ENCODE measurements at places on chromosomes 1 and 21.
A peak's percentile ranks its signal among the peaks of the same experiment; 100 is the strongest.

DNA sequence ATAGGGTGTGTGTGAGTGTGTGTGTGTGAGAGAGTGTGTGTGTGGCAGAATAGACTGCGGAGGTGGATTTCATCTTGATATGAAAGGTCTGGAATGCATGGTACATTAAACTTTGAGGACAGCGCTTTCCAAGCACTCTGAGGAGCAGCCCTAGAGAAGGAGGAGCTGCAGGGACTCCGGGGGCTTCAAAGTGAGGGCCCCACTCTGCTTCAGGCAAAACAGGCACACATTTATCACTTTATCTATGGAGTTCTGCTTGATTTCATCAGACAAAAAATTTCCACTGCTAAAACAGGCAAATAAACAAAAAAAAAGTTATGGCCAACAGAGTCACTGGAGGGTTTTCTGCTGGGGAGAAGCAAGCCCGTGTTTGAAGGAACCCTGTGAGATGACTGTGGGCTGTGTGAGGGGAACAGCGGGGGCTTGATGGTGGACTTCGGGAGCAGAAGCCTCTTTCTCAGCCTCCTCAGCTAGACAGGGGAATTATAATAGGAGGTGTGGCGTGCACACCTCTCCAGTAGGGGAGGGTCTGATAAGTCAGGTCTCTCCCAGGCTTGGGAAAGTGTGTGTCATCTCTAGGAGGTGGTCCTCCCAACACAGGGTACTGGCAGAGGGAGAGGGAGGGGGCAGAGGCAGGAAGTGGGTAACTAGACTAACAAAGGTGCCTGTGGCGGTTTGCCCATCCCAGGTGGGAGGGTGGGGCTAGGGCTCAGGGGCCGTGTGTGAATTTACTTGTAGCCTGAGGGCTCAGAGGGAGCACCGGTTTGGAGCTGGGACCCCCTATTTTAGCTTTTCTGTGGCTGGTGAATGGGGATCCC is 18.3 kb upstream of the HDAC1 start:
- DNase-seq: peak; percentile 28

GRCh38 chr1:233614743-233615521 is 1.0 kb downstream of the KCNK1 start:
- DNase-seq: no peak

- no peak for DNase-seq
Measured at GRCh38 chr1:177571076-177571475, 398.8 kb downstream of the SEC16B start.

DNA sequence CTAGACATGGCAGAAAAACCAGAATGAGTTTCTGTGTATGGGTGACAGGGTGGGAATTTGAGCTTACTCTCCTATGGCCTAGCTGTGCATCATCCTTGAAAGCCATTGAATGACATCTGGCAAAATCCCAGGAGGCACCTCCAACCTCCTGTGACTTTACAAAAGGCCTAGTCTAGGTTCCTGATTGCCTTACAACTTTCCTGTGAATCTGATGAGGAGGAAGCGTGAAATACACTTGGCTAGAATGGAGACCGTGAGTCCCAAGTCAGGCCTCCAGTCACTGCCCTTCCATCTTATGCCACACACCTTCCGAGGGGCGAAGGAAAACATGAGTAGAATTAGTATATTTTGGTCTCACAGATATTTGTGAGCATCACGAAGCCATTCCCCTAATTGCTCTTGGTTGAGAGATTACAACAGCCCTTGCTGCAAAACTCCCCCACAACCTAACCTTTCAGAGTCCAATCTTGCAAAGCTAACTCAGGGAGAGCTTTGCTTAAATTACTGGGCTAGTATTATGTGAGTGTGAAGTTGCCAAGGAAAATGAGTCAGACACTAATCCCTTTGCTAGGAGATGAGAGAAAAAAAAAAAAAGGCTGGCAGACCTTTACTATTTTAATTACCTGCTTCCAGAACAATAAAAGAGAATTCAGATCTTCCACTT is 36.3 kb upstream of the PAXBP1 start:
- DNase-seq: no peak

DNA sequence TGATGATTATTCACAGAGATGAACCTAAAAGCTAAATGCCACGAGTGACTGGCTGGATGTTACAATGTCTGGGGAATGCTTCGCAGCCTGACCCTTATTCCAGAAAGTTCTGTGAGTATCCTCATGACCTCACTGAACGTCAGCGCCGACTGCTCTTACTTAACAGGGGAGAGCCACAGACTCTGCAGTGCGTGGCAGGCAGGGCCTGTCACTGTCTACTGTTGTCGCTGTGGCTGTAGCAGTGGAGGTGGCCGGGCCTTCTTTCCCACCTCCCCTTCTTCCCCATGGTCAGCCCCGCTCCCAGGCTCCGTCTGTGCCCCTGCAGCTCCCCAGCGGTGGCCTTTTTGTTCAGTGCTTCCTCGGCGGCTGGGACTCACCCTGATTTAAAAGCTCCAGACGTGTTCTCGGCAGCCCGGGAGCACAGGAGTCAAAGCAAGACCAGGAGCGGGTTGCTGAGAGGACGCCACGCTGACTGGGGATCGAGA is 52.2 kb upstream of the TARBP1 start:
- no peak for DNase-seq

DNA sequence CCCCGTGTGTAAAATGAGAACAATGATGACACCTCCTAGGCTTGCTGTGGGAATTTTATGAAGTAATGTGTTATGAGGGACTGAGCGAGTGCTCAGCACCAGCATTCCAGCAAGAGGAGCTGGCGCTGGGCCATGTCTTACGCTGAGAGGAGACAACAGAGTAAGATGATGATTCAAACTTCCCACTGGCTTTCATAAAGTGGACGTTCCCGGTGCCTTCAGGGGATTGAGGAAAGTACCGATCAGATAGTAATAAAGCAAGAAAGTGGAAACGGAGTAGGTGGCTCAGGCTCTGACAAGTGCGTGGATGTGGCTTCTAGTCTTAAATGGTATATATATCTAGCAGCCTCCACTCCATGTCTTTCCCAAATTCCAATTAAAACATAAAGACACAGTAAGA is 23.8 kb downstream of the EPHA10 start:
- DNase-seq: no peak

- no peak for DNase-seq
Measured at GRCh38 chr1:244353551-244354091, 98.1 kb downstream of the ADSS2 start.

DNA sequence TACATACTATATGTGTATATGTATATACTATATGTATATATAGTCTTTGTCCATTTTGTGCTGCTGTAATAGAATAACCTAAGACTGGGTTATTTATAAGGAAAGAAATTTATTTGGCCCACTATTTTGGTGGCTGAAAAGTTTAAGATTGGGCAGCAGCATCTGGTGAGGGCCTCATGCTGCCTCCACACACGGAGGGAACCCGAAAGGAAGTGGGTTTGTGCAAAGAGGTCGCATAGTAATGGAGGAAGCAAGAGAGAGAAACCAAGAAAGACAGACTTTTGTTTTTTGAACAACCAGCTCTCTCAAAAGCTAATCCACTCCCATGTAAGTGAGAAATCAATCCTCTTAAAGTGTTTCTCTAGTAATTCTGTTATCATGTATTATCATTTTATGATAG is 1147.3 kb downstream of the NCAM2 start:
- DNase-seq: no peak

GRCh38 chr21:44702973-44703730 is 6.2 kb downstream of the KRTAP10-12 start:
- DNase-seq: peak; percentile 41

GRCh38 chr1:109767637-109768334 is 4.1 kb upstream of the EPS8L3 start:
- no peak for DNase-seq

- no peak for DNase-seq
Measured at GRCh38 chr1:43435146-43436145, 18.3 kb downstream of the HYI start.

- DNase-seq: no peak
Measured at GRCh38 chr1:6183520-6183989, 3.4 kb upstream of the CHD5 start.

- no peak for DNase-seq
Measured at GRCh38 chr1:178498896-178499675, 2.3 kb upstream of the CLEC20A start.

DNA sequence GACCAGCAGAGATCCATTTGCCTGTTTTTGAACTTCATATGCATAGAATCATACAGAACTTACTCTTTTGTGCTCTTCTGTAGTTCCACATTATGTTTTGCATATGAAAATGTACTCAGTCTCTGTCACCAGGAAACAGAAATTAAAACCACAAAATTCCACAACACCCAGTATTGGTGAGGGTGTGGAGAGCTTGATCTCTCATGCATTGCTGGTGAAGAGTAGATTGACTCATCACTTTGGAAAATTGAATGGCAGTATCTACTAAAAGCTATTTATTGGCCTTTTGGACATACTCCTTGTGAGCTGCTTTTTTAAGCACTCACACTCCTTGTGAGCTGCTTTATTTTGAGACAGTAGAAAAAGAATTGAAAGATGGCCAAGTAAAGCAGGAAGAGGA is 43.3 kb downstream of the VTCN1 start:
- no peak for DNase-seq

- DNase-seq: no peak
Measured at GRCh38 chr1:61083807-61084440, 1.6 kb downstream of the NFIA start.

DNA sequence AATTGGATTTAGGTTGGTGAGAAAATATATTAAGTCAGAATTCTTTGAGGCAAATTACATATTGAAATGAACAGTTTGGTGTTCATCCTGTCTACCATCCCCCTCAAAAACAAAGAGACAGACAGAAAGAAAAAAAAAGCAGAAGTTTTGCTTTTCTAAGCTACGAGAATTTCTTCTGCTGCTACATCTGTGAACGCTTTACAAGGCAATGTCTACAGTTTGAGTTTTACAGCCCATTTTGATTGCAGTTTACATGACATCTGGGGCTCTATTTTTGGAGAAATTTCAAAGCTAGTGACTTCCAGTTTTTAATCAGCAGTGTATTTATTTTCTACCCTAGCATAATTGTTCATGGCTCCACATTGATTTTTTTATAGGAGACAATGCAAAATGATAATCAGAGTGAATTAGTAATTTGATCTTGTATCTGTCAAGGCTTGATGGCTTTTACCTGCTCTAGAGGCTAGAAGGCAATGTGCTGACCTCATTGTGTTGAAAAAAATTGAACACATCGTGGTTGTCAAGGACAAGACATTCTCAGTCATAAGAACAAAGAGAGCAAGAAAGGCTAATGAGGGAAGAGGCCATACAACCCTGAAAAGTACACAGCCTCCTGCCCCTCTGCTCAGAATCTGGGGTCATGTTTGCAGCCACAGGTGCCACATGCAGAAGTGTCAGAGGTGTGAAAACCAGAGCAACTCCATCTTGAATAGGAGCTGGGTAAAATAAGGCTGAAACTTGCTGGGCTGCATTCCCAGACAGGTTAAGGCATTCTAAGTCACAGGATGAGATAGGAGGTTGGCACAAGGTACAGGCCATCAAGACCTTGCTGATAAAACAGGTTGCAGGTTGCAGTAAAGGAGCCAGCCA is 201.0 kb upstream of the CAMK1G start:
- no peak for DNase-seq

DNA sequence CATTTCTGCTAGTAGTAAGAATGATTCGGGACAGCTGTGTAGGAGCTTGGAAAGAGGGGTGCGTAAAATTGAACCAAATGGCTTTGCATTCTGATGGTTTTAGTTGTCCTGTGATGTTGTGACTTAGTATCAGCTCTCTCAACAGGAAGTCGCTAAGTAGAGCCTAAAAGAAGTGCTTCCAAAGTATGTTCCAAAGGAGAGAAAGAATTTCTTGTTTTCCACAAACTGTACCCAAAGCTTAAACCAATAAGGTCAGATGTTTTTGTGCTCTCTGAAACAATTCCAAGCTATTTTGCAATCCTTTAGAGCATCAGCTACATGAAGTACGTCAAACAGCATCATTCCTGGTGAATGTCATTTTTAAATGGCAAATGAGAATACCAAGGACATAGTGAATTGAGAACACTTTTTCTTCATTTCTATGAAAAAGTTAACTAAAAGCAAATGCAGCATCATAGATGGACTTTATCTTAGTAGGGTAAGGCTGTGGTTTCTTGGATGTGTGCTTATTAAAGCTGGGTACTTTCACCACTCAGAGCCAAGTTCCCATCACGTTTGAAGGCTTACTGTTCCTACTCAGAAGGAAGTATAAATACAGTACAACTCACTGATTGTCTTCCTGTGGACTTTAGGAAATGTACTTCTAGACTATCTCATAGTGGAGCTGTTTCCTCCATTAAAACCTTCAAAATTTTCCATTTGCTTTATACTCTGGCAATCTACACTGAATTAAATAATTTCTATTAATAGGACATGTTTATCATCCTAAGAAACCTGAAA is 148.6 kb downstream of the C1orf21 start:
- DNase-seq: no peak

DNA sequence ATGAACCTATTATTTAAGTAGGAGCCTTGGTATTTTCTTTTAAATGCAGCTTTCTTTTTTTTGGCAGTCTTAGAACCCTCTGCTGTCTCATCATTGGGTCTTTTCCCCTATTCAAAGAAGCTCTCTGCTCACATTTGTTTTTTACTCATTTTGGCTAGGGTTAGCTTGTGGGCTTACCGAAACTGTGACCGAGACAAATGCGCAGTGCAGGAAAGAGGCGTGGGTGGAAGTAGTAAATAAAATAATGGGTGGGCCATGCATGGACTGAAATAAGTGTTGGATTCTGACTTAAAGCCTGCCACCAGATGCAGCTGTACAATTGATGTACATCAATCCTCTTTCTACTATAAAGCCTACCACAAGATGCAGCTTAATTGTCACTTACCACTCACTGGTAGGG is 14.7 kb downstream of the XPR1 start:
- no peak for DNase-seq

DNA sequence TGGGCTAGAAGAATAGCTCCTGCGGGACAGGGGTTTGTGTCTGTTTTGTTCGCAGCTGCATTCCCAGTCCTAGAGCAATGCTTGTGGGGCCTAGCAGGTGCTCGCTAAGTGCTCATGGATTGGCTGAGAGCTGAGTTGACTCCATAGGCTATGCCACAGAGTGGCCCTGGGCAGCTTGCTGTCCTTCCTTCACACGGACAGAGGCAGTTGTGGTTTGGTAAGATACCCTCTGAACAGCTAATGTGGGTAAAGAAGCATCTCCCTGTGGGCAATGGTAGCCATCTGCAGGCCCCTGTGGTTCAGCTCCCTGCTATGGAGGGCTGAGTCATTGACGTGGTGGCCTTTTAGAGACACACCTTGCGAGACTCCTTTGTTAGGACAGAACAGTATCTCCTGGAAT is 23.5 kb upstream of the LBR start:
- DNase-seq: no peak

DNA sequence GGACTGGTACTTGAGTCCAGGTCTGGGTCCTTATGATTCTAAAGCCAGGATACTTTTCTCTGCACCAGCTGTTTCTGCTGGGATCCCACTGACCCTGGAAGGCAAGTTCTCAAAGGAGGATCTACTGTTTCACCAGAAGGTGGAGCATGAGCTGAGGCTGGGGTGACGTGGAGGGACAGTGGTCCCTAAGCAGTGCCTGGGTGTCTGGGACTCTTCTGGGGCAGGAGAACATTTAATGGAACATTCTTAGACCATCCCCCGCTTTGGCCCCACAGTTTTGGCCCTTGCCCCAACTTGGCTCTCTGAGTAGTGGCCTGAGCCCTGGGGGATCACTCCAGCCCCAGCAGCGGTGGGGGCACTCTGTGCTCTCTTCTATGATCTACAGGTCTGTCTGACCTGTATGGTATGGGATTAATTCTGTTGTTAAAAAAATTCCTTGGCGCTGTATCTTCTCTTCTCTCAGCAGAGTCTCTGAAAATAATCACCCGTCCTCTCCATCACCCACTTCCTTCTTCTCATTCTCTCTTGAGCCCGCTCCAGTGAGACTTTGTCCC is 60.3 kb upstream of the CSF3R start:
- DNase-seq: peak; percentile 3

Data from SHP77 treated with DMSO at 0.1 percent for 48 hours (cell line).